GM06990 (cell line): ENCODE measurements at places on chromosomes 1 and 21.

GRCh38 chr1:26019641-26020315 lies 1.8 kb upstream of the EXTL1 start:
- DNase-seq = no peak

GRCh38 chr1:10677491-10678391 lies 118.7 kb downstream of the CASZ1 start:
- DNase-seq = no peak

- no peak for DNase-seq
These were observed 51.5 kb upstream of the CNIH3 start for GRCh38 chr1:224564454-224565084.

DNA sequence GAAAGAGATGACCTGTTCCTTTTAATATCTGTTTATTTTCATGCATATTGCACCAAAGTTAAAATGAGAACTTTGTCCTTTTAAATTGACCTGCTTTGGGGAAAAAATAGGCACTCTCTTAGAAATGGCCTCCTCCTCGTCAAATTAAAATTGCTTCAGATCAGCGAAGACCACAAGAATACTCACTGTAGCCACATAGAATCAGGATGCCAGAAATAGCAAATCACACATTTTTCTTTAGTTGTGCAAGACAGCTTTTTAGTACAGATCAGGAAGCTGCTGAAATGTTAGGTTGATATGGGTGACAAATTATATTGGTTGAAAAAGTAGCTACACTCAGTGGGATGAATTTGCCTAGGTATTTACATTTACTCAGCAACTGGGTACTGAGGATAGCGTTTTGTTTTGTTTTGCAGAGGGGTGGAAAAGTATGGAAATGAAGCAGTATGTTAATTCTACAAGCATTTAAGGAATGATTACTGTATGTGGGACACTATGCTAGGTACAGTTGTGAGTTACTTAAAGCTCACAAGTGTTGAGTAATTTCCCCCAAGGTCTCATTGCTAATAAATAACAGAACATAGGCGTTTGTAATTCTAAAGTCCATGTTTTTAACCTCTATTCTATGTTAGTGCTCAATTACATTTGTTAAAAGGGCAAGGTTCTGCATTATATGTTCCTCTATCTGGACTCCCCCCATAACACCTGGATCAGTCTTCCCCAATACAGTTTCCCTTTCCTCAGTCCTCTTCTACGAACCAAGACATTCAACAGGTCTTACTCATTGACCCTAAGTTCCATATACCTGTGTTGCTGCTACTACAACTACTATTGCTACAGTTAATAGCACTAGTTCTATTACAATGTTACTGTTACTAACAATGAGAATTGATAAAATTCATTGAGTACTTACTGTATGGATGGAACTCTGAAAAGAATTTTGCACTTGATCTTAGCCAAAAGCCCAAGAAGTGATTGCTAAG lies 99.4 kb upstream of the S1PR1 start:
- no peak for DNase-seq

DNA sequence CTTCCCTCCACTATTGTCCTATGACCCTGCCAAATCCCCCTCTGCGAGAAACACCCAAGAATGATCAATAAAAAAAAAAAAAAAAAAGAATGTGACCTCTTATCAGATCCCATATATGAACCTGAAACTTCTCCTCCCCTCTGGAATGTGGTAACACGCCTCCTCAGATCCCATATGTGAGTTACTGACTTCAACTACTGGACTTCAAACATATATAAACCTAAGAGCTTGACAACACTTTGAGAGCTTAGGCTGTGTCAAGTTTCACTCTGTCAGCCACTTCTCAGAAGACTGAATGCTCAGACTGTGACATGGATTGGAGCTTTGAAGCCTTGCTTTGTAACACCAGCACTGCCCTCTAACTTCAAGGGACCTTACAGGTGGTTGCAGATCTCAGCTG lies 148.4 kb downstream of the COP1 start:
- DNase-seq = no peak

GRCh38 chr1:40599926-40600325 lies 65.6 kb downstream of the RIMS3 start:
- DNase-seq = no peak

DNA sequence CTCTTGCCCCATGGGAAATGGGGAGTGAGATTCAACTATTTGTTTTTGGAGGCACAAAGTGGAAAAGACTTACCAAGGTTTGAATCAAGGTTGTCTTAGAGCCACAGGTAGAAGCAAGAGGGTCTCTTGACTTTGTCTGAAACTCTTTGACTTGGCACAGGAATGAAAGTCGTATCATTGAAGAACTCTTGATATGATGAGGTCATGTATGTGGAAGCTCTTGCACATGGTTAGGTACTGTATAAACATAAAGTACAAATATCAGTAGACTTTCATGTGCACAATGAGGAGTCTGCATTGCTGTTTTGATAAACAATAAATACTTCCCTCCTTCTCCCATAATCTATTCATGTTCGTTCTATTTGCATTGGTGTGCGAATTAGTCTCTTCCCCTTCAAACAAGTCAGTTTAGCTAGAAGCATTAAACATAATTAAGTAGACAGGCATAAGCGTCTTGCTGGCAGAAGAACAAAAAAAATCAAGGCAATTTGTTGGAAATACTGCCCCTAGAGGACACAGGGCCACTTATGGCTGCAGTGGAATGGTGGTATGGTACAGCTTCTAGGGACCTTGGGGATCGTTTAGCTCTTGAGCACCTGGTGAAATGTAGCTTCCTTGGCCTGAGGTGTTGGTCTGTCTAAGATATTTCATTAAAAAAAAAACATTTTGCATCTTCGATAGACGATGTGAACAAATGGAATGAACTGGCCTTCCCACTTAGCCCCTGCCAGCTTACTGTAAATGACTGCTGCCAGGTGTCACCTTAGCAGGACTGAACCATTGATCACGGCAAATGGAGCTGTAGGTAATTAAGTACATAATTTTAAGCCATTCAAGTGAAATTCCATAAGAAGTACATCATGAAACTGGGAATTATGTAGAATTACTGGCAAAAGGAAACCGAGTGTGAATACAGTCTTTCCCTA lies 218.0 kb upstream of the GALNT2 start:
- DNase-seq = no peak

GRCh38 chr1:183777328-183777727 lies 27.6 kb upstream of the RGL1 start:
- no peak for DNase-seq

DNA sequence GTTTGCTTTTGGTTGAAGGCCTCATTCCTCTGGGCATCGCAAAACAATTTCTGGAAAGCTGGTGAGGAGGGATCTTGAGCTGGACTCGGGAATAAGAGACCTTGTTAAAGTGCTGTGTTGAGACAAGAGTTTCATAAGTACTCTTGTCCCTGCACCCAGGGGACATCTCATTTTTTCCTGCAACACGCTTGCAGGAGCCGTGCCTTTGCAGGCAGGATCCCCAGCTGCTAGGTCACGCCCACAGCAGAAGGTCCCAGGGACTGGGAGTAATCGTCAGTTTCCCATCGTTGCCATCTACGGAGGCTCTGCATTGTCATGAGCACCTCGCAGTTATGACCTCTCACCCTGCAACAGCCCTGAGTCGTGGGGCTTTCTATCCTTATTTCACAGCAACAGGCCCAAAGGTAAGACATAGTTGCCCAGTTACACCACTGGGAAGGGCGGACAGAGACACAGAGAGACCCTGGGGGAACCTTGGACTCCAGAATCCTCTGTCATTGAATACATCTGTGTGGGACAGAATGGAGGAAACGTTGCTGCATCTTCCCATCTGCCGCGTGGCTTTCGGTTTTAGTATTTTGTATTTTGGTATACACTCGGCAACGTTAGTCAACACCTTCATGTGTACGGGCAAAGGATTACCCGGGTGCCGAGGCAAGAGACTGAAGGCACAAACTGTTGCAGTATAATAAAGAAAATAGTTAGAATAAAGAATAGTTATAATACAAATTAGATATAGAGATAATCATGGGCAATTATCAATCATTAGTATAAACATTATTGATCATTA lies 60.4 kb upstream of the DMRTB1 start:
- DNase-seq = no peak

GRCh38 chr21:15390049-15390448 lies 325.2 kb upstream of the NRIP1 start:
- DNase-seq = no peak

- no peak for DNase-seq
These were observed 703 bp downstream of the ERI3 start for GRCh38 chr1:44354268-44354839.

DNA sequence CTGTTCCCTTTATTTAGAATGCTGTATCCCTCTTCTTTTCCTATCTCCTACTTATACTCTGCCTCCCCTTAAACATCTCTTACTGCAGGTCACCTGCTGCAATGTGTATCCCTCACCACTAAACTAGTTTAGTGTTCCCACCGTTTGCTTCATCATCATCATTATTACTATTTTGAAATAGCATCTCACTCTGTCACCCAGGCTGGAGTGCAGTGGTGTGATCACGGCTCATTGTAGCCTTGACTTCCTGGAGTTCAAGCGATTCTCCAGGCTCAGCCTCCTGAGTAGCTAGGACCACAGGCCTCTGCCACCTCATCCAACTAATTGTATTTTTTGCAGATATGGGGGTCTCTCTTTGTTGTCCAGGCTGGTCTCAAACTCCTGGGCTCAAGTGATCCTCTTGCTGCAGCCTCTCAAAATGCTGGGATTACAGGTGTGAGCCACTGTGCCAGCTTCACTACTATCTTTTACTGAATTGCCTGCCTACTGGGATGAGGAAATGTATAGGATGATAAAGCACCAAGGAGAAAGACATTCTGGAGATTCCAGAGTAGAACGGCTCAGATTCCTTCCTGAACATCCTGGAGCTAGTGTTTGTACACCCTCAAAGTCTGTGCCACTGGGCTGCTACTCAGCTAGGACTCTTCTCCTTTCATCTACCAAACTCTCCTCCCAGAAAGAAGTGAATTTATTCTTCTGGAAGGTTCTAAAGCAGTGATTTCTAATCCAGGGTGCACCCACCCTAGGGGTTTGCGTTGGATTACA lies 8.6 kb upstream of the IFNAR1 start:
- no peak for DNase-seq

DNA sequence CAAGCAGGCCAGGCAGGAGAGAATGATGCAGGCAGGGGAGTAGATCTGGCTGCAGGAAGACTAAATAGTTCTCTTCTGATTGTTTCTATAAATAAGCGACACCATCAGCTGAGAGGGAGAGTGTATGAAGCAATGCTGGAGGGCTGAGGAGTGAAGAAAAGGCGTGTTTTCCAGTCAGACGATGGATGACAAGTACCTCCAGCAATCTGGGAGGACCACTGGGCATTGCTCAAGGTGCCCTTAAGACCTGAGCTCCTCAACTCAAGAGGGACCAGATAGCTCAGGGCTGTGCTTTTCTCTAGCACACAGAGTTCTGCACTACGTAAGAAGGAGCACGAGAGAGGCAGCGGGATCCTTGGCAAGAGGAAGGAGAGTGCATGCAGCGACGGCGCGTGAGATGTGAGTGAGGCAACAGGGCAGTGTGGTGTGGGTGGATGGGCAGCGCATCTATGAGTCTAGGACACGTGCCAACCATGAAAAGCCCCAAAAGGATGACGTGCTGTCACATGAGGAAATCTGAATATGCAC lies 36.0 kb downstream of the PABPC4 start:
- DNase-seq = no peak

DNA sequence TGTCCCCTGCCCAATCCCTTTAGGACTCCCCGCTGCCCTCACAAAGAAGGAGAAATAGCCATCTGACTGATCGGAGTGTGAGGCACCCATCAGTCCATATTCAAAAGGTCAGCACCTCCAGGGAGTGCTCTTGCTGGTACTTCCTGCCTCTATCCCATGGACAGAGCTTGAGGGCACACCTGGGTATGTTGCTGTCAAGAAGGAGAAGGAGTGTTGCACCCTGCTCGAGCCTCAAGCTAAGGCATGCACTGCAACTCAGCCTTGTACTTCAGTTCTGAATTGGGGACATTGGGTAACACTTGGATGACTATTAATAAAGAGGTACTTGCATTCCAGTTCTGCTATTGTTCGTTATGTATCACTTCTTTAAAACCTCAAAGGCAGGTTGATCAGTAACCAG lies 190.3 kb upstream of the ZC3H12A start:
- no peak for DNase-seq

- no peak for DNase-seq
These were observed 111.0 kb downstream of the ACTL8 start for GRCh38 chr1:17865912-17866739.

GRCh38 chr1:27596261-27596660 lies 7.7 kb downstream of the AHDC1 start:
- DNase-seq = no peak

- no peak for DNase-seq
These were observed 170.3 kb downstream of the MIS18A start for GRCh38 chr21:32108566-32108965.

- no peak for DNase-seq
These were observed 37.9 kb downstream of the PIGM start for GRCh38 chr1:159993911-159994310.

DNA sequence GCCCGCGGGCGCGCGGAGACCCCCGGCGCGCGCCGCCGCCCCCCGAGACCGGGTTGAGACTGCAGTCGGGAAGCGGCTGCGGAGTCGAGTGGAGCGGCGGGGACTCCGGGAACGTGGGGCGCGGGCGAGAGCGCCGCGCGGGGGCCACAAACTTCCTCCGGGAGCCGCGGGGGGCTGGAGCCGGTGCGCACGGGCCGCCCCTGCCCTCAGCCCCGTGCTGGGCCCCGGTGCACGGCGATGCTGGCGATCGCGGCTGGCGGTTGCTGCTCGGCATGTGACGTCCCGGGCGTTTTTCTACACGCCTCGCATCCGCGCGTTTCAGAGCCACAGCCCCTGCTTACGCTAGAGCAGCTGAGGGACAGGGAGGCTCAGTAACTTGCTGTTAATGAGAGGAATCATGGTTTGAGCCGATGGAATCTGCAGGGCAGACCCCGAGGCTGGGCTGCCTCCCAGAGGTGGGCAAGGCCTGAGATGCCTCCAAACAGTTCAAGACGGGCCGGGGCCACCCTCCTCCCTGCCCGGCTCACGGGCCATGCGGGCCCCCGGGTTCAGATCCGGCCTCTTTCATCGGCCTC lies 520 bp downstream of the TMEM201 start:
- DNase-seq = peak; percentile 55

GRCh38 chr1:101013776-101014175 lies 11.8 kb downstream of the DPH5 start:
- no peak for DNase-seq

DNA sequence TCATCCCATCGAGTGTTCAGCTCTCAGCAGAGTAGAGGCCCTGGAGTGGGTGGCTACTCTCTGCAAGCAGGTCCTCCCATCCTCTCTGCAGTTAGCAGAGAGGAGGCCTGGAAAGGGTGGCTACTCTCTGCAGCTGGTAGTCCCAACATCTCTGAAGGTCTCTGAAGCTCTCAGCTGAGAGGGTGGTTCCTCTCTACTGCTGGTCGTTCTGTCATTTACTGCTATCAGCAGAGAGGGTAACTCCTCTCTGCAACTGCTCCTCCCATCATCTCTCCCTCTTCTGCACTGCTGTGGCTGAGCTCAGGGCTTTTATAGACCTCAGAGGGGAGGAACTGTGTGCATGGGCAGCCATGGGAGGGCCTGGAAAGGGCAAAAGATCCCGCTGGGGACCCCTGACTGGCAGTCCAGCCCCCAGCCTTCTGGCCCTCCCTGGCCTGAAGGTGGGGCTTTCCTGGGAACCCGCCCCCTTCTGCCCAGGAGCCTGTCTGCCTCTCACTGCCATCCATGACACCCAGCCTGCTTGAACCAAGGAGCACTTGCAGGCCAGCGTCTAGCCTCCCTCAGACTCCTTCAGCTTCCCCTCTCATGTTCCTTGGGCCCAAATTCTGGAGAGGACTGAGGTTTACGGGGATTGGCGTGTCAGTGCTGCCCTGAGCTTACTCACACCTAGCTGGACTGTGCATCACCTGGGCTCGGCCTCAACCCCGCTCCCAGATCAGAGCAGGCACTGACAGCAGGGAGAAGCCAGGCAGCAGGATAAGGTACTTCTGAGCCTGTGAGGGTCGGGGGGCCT lies 898.3 kb upstream of the NEGR1 start:
- no peak for DNase-seq
